Hematopoietic multipotent progenitor cell treated with erythropoietin and hydrocortisone succinate and interleukin-3 and kit ligand, for 15 days (in vitro differentiated cells): ENCODE measurements at places on chromosomes 5 and 9.

DNA sequence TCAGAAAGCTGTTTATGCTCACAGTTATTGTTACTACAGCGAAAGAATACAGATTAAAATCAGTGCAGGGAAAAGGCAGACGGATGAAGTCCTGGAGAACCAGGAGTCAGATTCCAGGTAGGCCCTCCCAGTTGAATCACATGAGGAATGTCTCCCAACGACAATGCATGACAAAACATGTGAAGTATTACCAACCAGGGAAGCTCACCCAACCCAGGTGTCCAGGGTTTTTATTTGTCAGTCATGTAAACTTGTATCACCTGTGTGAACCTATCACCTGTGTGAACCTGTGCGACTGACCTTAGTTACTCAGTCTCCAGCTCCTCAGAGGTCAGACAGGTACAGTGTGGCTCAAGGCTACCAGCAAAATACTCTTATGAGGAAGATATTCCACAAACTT is 63.9 kb downstream of the KIAA1958 start:
- no peak for DNase-seq

DNA sequence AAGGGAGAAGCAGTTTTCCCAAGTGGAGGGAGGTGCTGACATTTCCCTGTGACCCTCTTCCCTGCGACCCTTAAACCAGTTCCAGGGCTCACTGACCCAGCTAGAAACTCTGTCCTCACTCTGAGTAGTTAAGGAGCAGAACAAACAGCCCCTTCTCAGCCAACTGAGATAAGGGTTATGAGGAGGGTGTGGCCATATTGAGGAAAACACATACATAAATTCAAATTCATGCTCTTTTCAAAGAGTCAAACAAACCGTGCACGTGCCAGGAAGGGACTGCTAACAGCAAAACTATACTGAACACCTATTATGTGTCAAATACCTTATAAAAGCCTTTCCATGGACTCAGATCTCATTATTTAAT is 4.9 kb upstream of the AKNA start:
- DNase-seq = no peak

DNA sequence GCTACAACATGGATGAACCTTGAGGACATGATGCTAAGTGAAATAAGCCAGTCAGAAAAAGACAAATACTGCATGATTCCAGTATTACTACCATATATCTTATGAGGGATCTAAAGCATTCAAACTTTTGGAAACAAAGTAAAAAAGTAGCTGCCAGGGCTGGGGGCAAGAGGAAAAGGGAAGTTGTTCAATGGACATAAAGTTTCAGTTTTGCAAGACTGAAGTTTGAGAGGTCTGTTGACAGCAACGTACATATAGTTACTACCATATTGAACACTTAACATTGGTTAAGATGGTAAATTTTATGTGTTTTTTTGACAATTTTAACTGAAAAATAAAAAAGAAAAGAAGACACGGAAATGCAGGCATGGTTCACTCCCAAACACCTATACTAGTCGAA is 77.6 kb downstream of the MAPKAP1 start:
- no peak for DNase-seq

- no peak for DNase-seq
Measured at GRCh38 chr9:98523231-98523901, 185.4 kb downstream of the GABBR2 start.

DNA sequence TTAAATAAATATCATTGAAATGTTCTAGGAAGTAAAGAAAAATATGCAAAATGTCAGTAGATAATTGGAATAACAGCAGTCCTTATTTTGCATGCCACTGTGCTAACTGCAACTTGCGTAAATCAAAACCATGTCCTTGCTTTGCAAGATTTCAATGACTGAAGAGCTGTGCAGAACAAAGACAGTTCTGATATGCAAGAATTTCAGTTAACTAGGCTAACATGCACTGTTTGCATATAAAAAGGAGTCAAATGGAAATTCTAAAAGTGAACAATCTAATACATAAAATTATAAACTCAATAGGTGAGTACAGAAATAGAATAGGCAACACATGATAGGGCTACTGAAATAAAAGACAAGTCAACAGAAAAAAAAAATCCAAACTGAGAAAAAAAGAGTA is 1844.6 kb upstream of the NUDT12 start:
- DNase-seq = no peak

DNA sequence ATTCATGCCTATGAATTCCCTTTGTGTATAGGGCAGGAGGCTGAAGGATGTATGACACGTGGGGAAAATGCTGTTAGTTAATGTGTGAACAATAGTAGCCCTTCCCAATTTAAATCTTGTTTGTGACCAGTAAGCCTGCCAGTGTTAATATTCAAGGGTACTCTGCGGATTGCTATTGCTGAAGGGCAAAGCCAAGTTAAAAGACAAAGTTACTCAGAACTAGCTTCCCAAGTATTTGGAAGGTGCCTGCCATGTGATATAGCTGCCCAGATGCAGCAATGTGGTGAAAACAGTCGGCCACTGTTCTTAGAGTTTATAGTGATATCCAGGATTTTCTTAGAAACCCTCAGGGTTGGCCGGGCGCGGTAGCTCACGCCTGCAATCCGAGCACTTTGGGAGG is 34.6 kb downstream of the MARVELD2 start:
- DNase-seq = no peak
